ENCODE measurements at places on chromosomes 3 and 15.

- DNase-seq, result no peak
Observed at GRCh38 chr3:135869439-135870105, 96.0 kb upstream of the PPP2R3A start.

DNA sequence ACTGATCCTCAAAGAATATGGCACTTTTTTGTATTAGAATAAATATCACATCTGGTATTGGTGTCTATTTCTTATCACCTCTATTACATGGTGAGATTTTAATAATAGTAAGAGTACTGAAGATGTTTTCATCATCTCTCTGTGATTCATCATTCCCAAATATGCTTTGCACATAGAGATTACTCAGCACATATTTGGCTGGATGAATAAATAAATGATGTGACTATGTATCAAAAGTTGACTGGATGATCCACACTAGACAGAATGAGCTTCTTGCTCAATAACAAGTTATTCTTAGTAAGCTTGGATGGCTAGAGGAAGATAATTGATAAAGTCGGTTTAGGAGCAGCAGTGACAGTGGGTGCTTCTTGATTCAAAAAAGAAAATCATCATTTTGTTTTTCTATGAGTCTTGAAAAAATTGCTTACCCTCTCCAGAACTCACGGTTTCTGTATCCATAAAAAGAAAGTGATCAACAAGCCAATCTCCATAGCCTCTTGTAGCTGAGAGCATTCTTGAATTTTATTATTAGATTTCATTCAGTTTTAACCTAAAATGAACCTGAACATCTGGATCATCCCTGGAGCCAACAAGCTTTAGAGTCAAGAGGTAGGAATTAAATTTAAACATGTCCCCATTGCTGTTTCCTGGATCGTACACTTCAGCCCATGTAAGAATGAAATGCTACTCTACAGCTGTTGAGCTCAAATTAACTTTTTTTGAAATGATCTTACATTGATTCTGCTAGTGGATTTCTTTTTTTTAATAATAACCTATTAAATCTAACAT is 104.8 kb upstream of the OSTN start:
- no peak for DNase-seq

GRCh38 chr3:97037294-97037943 is 223.0 kb downstream of the EPHA6 start:
- DNase-seq, result no peak

GRCh38 chr3:45143673-45144671 is 2.2 kb downstream of the CDCP1 start:
- DNase-seq, result no peak

GRCh38 chr15:89781891-89782618 is 5.9 kb downstream of the MESP2 start:
- no peak for DNase-seq

DNA sequence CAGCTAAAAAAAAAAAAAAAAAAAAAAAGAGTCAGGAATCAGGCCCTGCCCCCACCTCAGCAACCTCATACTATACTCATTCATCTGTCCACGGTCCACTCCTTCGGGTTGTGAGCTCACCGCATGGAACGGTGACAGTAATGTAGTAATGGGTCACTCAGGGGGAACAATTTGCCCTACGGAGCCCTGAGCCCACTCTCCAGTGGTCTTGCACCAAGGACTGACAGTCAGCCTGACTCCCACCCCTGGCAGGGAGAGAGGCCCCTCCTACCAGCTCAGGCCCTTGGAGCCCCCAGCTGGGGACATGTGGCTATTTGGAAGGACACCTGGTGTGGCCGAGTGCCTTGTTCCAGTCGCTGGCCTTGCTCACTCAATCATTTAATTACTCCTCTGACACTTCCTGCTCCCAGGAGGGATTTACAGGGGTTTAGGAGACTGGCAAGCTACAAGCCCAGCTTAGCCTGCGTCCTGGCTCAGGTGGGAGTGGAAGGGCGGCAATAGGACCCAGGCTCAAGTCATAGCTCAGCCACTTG is 19.9 kb upstream of the CACNA2D2 start:
- no peak for DNase-seq

DNA sequence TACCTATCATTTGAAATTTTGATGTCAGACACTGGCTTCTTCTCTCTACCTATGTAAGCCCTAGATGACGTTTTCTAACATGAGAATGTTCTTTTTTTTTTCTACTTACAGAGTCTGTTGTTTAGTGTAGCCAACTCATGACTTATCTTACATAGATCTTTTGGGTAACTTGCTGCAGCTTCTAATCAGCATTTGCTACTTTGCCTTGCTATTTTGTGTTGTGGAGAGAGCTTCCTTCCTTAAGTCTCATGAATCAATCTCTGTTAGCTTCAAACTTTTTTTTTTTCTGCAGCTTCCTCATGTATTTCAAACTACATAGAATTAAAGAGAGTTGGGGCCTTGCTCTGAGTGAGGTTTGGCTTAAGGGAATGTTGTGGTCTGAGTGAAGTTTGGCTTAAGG is 568.7 kb upstream of the BCHE start:
- no peak for DNase-seq

GRCh38 chr15:98904544-98904943 is 103.0 kb downstream of the PGPEP1L start:
- no peak for DNase-seq

DNA sequence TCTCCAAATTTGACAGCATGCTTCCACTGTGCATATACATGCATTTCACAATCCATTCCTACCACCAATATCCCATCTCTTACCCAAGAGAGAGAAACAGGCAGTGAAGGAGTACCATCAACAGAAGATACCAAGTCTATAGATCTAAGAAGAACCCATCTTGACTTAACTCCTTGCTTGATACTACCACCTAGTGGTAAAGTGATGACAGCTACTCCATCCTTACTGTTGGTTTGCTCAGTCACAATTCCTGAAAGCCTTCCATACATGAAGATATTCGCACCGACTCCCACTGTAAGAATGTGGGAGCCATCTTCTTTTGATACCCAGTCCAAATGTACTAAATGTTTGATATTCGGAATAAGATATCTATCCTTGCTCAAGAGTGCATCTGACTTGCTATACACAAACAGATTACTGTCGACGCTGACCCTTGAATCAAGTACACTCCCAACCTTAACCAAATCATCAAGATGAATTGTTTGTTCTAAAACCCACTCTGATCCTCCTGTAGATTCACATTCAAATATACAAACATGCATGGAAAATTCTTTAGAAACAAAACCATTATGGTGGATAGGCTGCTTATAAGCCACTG is 123.1 kb downstream of the DMXL2 start:
- DNase-seq, result no peak

DNA sequence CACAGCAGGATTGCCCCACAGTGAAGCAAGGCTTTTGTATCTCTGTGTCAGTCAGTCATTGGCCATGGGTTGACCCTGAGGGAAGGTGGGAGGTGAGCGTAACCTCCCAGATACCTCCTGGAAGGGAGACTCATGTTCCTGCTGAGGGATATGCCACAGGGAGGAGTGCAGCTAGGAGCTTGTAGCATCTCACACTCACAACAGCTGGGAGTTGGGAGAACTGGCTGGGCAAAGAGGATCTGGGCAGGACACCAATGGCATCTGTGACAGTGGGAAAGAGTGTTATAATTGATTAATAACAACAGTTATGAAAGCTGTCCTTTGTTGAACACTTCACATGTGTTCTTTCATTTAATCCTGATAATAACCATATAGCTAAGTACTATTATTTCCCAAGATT is 171.0 kb downstream of the TLE3 start:
- no peak for DNase-seq

DNA sequence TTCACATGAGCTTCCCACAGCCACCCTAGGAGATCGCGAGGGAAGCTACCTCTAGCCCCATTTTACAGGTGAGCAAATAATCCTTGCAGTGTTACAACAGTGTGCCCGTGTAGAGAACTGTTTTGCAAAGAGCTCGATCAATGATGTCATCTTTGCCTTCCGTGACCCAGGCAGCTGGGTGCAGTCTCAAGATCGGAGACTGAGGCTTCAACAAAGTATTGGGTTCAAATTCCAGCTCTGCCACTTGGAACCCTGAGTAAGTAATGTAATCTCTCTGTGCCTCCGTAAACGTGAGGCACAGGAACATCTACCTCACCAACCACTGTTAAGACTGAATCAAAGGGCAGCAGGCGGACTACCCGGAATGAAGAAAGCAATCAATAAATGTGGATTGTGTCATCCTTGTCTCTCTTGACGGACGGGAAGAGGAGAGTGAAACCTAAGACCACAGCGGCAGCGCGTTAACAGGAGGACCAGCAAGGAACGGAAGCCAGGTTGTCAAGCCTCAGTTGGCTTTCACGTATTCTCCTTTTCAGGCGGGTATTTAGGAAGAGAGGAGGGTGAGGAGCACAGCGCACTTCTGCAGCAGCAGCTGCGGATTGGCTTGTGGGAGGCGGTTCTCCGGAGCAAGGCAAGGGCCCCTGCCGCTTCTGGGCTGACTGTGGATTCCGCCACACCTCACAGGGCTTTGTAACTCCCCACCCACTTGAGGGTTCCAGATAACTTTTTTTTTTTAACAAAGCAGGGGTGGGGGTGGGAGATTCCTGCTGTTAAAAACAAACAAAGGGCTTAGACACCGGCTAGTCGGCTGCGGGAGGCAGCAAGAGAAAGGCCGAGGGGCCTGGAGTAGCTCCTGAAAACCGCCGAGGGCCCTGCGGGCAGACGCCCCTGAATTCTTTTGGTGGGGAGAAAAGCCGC is 1.5 kb upstream of the SMAD3 start:
- no peak for DNase-seq

- no peak for DNase-seq
Observed at GRCh38 chr3:140468407-140468806, 209.5 kb upstream of the TRIM42 start.

DNA sequence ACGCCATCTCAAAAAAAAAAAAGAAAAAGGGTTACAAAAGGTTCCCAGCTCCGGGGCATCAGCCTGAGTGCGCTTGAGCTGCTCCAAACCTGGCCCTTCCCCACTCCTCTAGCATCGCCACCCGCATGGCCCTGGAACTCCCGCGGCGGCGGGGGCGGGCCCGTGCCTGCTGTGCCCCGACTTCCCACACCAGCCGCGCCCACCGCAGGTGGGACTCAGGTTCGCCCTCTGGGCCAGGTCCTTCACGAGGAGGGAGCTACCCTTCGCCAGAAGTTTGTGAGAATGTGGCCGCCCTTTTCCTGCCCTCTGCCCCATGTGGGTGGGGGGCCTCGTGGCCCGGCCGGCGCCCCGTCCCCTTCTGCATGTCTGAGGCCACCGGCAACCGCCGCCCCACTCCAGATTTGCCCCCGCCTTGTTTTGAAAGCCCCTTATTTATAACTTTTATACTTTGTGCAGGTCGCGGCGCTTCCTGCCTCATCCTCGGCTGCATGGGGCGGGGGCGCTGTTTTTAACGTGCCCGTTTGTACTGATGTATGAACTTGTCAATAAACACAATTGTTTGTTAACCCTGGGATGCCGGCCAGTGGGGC is 507 bp upstream of the JMJD7 start:
- DNase-seq, result no peak

GRCh38 chr3:16350597-16351318 is 85.7 kb downstream of the OXNAD1 start:
- DNase-seq, result no peak

DNA sequence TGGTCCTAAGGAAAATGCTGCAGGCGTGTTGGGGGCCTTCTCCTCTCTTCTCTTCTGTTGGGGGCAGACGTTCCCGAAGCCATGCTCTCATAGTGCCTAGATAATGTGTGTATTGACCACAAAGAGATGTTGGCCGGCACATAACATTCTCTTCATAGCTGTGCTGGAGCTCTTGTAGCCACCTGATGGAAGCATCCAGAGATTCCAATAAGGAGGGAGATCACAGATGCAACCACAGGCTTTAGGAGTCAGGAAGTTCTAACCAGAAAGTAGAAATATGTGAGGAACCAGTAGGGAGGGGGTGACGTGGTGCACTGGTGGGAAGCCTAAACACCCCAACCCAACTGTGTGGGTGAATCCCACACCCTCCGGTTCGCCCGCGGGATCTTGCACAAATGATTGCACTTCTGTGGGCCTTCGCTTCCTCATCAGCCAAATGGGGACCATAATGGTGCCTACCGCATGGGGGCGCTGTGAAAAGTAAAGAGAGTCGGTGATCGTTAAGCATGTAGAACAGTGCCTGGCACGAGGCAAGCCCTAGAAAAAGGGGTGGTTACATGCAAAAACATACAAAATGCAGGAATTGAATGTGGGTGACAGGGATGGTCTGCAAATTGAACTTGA is 87.8 kb downstream of the TOP2B start:
- DNase-seq, result no peak

DNA sequence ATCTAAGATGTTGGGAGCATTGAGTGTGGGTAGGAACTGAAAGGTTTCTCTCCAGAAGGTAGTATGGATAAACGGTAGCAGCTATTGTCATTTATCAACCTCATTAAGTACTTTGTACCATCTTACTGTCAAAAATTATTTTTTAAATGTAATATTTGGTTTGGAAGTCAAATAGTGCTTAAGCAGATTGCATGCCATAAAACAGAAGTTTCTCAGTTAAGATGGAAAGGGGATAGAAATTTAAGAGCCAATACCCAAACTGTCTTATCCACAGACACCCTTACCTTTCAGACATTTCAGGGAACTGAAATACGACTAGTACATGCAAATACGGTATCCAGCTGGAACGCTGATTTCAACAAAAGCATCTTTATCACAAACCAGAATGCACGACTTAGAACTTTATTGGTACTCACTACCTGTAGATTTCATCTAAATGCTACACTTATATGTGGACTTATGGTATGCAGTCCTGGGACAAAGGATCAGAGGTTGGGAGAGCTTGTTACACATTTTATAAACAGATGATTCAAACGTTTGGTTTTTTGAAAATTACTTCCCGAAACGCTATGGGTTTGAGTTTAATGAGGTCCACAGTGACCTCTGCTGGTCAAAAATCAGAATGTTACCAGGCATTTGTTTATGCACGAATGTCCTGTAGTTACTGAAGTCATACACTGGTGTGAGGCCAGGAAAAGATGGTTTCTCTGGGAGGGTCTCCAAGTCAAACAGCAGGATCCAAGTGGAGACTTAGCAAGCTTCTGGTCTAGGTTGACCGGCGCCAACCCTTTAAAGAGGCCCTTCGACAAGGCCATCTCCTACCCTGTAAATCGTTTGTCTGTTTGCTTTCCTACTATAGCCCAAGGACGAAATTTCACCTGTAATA is 45.7 kb upstream of the DUT start:
- DNase-seq, result peak; percentile 0

GRCh38 chr15:40929660-40930429 is 705 bp downstream of the DLL4 start:
- no peak for DNase-seq

DNA sequence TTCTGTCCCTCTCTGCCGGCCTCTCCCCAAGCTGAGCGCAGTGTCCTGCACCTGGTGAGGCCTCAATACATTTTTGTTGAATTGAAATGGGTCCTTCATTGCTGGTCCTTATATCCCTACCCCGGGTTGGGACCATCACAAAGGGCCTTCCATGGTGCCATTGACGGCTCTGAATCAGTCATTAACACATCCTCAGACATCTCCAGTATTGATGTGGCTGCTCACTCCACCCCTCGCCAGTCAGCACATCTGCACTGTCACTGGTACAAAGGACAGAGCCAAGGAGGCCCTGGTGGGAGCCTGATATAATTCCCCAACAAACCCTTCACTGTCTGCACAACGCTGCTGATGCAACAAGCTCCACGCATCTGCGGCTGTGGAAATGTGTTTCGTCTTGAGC is 191.6 kb upstream of the TOPAZ1 start:
- DNase-seq, result no peak
